Hepatocyte (in vitro differentiated cells): ENCODE measurements at places on chromosomes 13 and 19. TPM values are rescaled to one million over a fixed set of nuclear protein-coding genes. Genes with fewer than 3 reads are reported as not detected.

The KLF5 gene
- 95.8 and 99.9 TPM in 2 replicates for total RNA-seq

The FAM83E gene
- total RNA-seq, result 13.8 and 22.2 TPM in 2 replicates

The CALR3 gene
- total RNA-seq, result not detected in 2 replicates

The KCTD15 gene
- total RNA-seq, result 25.9 and 55.8 TPM in 2 replicates

The CD320 gene
- 44.5 and 53.8 TPM in 2 replicates for total RNA-seq

DNA sequence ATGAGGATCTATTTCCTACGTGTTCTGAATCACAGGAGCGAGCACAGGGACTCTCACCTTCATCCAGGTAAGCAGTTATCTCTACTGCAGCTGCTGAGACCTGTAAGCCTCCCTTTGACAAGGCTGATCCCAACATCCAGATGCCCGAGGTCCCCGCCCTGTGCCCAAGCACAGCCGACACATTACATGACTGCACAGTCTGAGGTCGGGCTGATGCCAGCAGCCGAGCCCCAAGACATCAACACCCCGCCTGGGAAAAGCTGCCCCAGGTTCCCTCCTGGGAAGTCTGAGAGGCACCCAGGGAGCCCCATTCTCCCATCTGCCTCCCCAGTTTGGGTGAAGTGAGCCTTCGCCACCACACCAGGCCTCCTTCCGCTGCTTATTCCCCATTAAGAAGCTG, 95.9 kb downstream of the COL4A1 start:
- no peak for DNase-seq
- H3K27me3 ChIP-seq, result no peaks in the 10 kb centered on the region
- H3K36me3 ChIP-seq, result no peaks in the 10 kb centered on the region
- no peak overlapping the region for H3K27ac ChIP-seq

- peak overlapping the region; percentile 3 for H3K4me3 ChIP-seq
- H3K27me3 ChIP-seq, result no peaks in the 10 kb centered on the region
- no peaks in the 10 kb centered on the region for H3K36me3 ChIP-seq
- H3K4me1 ChIP-seq, result peaks cover 17% of the 10 kb centered on the region
Measured at GRCh38 chr19:52898101-52898500, 666 bp upstream of the ZNF320 start.

DNA sequence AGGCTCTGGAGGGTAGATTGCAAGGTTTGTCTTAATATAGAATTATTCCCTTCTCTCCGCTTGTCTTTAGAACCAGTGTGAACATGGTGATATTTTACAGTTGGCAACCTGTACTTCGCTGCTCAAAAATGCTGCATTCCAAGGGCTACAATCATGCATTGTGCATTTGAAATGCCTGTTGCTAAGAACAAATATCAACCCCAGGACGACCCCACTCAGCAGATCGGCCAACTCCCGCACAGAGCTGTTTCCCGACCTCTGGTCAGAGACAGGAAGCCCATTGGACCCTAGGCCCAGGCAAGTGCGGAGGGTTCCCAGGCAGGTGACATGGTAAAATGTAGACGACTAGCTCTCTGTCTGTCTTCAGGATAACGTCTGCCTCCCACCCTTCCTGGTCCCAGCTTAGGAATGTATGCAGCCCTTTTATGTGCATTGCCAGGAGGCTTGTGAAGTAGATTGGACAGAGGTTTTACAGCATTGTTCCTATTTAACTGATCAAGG, 263.5 kb downstream of the FOXO1 start:
- DNase-seq, result no peak
- no peak overlapping the region for H3K4me3 ChIP-seq
- H3K36me3 ChIP-seq, result no peaks in the 10 kb centered on the region
- H3K27me3 ChIP-seq, result no peaks in the 10 kb centered on the region
- peak overlapping the region; percentile 39 for H3K27ac ChIP-seq

- no peaks in the 10 kb centered on the region for H3K4me1 ChIP-seq
- H3K27ac ChIP-seq, result no peak overlapping the region
- H3K36me3 ChIP-seq, result no peaks in the 10 kb centered on the region
- H3K4me3 ChIP-seq, result no peak overlapping the region
- DNase-seq, result no peak
Measured at GRCh38 chr13:76707360-76707759, 178.8 kb downstream of the KCTD12 start.

GRCh38 chr13:106986033-106986484, 418.1 kb upstream of the ARGLU1 start:
- peak overlapping the region; percentile 65 for H3K27ac ChIP-seq
- peak; percentile 46 for DNase-seq
- H3K4me3 ChIP-seq, result no peak overlapping the region
- peaks cover 13% of the 10 kb centered on the region for H3K4me1 ChIP-seq

GRCh38 chr13:46908501-46908900, 11.6 kb upstream of the HTR2A start:
- no peaks in the 10 kb centered on the region for H3K4me1 ChIP-seq
- H3K4me3 ChIP-seq, result no peak overlapping the region
- DNase-seq, result no peak
- no peak overlapping the region for H3K27ac ChIP-seq

GRCh38 chr13:46113596-46113995, 8.8 kb upstream of the CPB2 start:
- no peak overlapping the region for H3K27ac ChIP-seq
- H3K27me3 ChIP-seq, result no peaks in the 10 kb centered on the region
- no peaks in the 10 kb centered on the region for H3K4me1 ChIP-seq
- no peaks in the 10 kb centered on the region for H3K36me3 ChIP-seq
- no peak for DNase-seq

DNA sequence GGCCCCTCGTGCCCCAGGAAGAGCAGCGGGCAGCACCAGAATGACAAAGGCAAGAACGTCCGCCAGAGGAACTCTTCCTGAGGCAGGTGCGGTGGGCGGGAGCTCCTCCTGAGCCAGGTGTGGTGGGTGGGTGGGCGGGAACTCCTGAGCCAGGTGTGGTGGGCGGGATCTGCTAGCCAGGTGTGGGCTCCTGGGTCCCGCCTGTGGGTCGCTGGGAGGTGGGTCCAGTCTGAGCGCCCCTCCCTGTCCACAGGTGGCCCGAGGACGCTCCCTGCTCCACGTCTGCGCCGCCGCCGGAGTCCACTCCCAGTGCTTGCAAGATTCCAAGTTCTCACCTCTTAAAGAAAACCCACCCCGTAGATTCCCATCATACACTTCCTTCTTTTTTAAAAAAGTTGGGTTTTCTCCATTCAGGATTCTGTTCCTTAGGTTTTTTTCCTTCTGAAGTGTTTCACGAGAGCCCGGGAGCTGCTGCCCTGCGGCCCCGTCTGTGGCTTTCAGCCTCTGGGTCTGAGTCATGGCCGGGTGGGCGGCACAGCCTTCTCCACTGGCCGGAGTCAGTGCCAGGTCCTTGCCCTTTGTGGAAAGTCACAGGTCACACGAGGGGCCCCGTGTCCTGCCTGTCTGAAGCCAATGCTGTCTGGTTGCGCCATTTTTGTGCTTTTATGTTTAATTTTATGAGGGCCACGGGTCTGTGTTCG, 7.0 kb upstream of the HCN2 start:
- H3K4me3 ChIP-seq, result no peak overlapping the region
- no peaks in the 10 kb centered on the region for H3K4me1 ChIP-seq
- no peak overlapping the region for H3K27ac ChIP-seq

DNA sequence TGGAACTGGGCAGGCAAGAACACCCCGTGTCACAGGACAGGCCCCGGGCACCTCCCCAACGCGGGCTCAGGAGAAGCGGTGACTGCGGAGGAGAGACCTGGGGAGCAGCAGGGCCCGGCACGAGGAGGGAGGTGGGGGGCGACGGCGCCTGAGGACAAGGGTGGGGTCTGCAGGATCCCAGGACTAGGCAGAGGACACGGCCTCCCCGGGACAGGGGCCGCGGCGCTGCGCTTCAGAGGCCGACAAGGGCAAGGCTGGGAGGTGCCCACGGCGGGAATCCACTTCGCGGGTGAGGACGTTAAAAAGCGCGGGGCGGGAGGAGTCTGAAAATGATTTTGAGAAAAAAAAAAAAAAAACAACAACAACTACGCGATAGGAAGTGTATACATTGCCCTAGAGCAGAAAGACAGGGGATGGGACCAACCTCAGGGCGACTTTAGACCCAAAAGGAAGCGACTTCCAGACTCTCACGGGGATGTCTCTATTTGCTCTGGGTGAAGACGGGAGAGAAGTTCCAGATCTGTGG, 44.9 kb downstream of the ZNF611 start:
- H3K36me3 ChIP-seq, result no peaks in the 10 kb centered on the region
- peak; percentile 40 for DNase-seq
- H3K4me1 ChIP-seq, result peaks cover 13% of the 10 kb centered on the region
- peak overlapping the region; percentile 85 for H3K4me3 ChIP-seq
- H3K27me3 ChIP-seq, result no peaks in the 10 kb centered on the region
- H3K27ac ChIP-seq, result peak overlapping the region; percentile 94

GRCh38 chr13:111131611-111132010, 16.5 kb downstream of the ARHGEF7 start:
- H3K36me3 ChIP-seq, result no peaks in the 10 kb centered on the region
- H3K27ac ChIP-seq, result no peak overlapping the region

GRCh38 chr13:82898586-82898985, 983.7 kb downstream of the SLITRK1 start:
- peak; percentile 6 for DNase-seq
- no peaks in the 10 kb centered on the region for H3K36me3 ChIP-seq
- no peak overlapping the region for H3K4me3 ChIP-seq
- no peaks in the 10 kb centered on the region for H3K4me1 ChIP-seq
- H3K27me3 ChIP-seq, result no peaks in the 10 kb centered on the region

DNA sequence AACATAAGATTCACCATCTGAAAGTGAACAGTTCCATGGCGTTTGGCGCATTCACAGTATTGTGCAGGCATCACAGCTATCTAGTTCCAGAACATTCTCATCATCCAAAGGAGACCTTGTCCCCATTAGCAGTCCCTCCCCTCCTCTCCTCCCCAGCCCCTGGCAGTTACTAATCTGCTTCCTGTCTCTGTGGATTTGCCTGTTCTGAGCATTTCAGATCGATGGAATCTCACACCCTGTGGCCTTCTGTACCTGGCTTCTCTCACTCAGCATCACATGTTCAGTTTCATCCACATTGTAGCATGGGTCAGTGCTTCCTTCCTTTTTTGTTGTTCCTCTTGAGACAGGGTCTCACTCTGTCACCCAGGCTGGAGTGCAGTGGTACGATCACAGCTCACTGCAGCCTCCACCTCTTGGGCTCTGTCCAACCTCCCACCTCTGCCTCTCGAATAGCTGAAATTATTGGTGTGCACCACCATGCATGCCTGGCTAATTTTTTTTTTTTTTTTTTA, 34.6 kb downstream of the CRTC1 start:
- no peaks in the 10 kb centered on the region for H3K36me3 ChIP-seq
- no peak for DNase-seq

- no peak overlapping the region for H3K4me3 ChIP-seq
- H3K27ac ChIP-seq, result no peak overlapping the region
- DNase-seq, result no peak
Measured at GRCh38 chr13:77331421-77331820, 4.5 kb upstream of the MYCBP2 start.

DNA sequence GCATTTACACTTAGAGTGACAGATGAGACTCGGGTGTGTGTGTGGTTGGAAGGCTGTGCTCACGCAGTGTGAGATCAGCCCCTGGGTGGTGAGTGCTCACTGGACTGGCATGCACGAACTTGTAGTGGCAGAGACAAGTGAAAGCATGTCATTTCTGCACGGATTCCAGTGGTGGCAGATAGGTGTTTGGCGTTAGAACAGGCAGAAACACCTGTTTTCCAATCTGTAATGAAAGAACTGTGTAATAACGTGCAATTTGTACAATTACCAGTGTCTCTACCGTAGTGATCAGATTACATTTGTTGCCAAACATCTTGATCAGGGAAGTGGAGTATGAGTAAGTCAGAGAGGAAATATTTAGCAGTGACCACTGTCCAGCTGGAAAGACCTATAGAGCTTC, 8.2 kb downstream of the LAMP1 start:
- H3K36me3 ChIP-seq, result no peaks in the 10 kb centered on the region
- H3K27ac ChIP-seq, result no peak overlapping the region
- H3K4me3 ChIP-seq, result no peak overlapping the region
- DNase-seq, result no peak
- H3K27me3 ChIP-seq, result no peaks in the 10 kb centered on the region

DNA sequence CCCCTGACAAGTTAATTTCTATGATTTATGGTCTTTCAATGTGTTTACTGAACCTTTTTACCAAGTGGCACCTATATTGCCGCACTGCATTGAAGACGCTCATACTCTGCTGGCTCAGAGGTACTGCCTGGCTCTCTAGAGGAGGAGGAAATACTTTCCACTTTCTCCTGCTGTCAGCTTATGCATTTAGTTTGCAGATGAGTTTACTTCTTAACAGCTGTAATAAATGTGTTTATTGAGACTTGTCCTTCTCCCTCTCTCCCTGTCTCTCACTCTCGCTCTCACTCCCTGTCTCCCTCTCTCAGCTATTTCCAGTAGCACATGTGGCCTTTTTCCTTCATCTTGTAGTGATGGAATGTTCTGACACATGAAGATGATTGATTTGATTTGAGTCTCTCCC, 60.3 kb upstream of the SPATA13 start:
- no peak overlapping the region for H3K27ac ChIP-seq
- H3K4me1 ChIP-seq, result no peaks in the 10 kb centered on the region
- no peak overlapping the region for H3K4me3 ChIP-seq
- H3K27me3 ChIP-seq, result no peaks in the 10 kb centered on the region
- no peak for DNase-seq

DNA sequence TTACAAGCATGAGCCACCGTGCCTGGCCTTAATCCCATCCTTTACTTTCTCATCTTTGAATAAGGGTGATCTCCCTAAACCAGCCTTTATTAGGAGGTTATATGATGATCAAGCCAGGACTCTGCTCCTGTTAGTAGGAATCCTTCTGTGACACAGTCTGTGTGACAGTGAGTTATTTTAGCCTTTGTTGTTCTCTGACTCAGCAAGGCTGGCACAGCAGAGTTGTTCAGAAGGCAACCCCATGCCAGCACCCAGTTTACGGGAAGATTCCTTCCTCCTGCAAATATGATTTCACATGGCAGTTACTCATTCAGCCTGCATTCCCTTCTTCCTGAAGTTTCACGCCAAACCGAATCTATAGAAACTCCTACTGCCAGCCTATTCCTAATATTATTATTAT, 10.5 kb upstream of the MIER2 start:
- H3K4me3 ChIP-seq, result no peak overlapping the region
- H3K4me1 ChIP-seq, result no peaks in the 10 kb centered on the region
- H3K36me3 ChIP-seq, result no peaks in the 10 kb centered on the region

- H3K36me3 ChIP-seq, result no peaks in the 10 kb centered on the region
- peak; percentile 69 for DNase-seq
- peak overlapping the region; percentile 85 for H3K27ac ChIP-seq
- peaks cover 5% of the 10 kb centered on the region for H3K4me1 ChIP-seq
Measured at GRCh38 chr19:566403-566802, 6.0 kb upstream of the BSG start.
